ENCODE measurements at places on chromosomes 7 and 10.

GRCh38 chr10:111151595-111152307, 74.9 kb downstream of the ADRA2A start:
- DNase-seq: no peak

DNA sequence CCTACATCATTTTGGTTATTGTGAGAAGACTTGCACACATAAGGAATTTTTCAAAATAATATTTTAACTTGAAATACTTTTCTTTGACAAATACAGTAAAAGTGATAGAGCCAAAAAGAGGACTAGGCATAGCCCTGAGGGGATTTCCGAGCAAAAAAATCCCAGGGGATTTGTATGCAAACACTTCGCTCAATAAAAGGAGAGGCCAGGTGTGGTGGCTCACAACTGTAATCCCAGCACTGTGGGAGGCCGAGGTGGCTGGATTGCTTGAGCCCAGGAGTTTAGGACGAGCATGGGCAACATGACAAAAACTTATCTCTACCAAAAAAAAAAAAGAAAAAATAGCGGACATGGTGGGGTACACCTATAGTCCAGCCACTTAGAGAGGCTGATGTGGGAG, 193.0 kb downstream of the PCDH15 start:
- DNase-seq: no peak

DNA sequence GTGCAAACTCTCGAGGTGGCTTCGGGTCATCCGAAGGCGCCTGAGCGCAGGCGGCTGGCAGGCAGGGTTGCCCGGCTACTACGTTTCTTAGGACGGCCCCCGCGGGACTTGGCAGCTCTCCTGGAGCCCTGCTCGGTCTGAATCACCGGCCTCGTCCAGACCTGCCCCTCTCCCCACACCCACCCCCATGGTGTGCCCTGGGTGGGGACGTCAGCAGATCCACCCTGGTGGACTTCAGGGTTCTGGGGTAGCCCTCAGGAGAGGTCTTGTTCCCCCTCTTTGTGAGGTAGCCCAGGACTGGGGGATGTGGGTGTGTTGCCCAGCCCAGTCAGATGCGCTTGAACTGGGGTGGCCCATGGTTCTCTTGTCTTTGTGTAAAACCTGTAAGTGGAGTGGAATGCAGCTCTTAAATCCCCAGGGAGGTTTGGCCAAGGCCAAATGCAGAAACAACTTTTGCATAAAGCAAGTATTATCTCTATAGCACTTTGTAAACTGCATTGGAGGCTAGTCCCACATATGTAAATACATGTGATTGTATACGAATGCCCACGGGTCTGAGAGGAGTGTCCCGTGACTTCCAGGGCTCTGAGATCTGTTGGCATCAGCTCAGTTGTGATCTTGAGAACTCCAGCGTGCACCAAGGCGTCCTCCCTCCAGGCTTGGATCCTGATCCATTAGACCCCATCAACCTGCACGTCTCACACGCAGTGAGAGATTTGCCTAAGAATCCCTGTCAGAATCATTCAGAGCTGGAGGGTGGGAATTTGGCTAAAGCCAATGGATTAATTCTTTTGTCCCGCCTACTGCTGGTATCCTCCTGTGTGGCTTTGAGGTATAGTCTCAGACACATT, 1.8 kb downstream of the PFKFB3 start:
- no peak for DNase-seq

DNA sequence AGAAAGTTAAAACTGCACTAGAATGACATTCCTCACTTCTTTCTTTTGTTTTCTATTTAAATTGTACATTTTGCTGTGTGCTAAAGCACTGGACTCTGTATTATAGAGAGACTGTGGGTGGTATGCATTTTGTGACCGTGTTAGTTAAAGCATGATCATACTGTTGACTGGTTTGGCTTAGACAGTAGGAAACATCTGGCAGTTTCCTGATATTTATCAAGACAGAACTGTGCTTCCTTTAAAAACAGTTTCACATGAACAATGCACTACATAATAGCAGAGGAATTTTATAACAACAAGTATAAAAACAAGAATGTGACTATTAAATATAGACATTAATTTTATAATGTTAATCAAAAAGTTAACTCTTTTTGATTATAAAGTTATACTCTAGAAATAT, 23.1 kb downstream of the GNG11 start:
- no peak for DNase-seq

DNA sequence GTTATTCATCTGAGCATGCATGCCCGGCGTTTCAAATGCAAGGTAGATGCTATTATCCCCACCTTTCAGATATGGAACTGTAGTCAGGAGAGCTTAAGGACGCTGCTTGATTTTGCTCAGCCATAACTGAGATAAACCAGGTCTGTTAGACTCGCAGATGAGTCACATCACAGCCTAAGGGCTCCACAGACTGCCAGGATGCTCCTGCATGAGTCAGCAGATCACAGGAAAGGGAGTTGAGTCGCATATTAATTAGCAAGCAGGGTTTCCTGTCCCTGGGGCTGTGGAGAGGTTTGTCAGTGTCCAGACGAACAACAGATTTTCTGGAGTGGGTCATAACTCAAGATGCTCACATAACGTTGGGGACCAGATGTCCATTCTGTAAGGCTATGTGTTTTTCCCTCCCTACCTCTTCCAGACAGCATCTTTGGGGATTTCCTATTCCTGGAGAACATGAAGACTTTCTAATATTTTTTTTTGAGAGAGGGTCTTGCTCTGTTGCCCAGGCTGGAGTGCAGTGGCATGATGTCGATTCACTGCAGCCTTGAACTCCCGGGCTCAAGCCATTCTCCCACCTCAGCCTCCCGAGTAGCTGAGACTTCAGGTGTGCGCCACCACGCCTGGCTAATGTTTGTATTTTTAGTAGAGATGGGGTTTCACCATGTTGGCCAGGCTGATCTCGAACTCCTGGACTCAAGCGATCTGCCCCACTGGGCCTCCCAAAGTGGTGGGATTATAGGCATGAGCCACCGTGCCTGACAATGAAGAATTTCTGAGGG, 36.7 kb downstream of the PFKFB3 start:
- DNase-seq: peak; percentile 38

DNA sequence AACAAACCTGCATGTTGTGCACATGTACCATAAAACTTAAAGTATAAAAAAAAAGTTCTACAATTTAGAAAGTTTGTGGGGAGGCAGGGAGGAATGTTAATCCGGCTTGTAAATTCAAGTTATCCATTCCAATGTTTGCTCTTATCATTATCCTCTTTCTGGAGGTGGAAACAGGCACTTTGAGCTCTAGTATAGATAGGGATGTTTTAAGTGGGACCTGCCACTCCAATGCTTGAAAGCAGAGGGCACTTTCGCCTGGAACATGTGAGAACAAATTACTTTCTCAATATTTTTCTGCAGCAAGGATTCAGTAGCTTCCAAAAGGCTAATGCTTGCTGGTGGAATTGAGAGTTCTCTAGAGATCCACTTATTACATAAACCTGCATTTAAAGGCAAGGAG, 45.6 kb downstream of the FEZF1 start:
- DNase-seq: no peak

- DNase-seq: no peak
Measured at GRCh38 chr10:79038841-79039201, 29.9 kb upstream of the ZMIZ1 start.

GRCh38 chr10:61751599-61751998, 88.9 kb downstream of the CABCOCO1 start:
- no peak for DNase-seq

GRCh38 chr7:131057794-131058070, 269.9 kb upstream of the MKLN1 start:
- DNase-seq: no peak

- no peak for DNase-seq
Measured at GRCh38 chr10:44990302-44990655, 10.4 kb upstream of the ZNF22 start.

GRCh38 chr7:141055146-141055545, 18.7 kb upstream of the TMEM178B start:
- DNase-seq: no peak

- DNase-seq: no peak
Measured at GRCh38 chr10:108051218-108051617, 886.7 kb upstream of the SORCS1 start.

GRCh38 chr7:31234836-31235605, 105.5 kb downstream of the NEUROD6 start:
- no peak for DNase-seq

- no peak for DNase-seq
Measured at GRCh38 chr10:123149568-123150270, 1.8 kb downstream of the HMX2 start.

GRCh38 chr10:128211064-128211504, 84.9 kb upstream of the MKI67 start:
- DNase-seq: no peak

GRCh38 chr7:92682903-92683539, 92.8 kb upstream of the FAM133B start:
- no peak for DNase-seq

GRCh38 chr7:4790078-4790465, 14.6 kb downstream of the AP5Z1 start:
- no peak for DNase-seq

GRCh38 chr7:72190146-72190545, 222.0 kb downstream of the CALN1 start:
- no peak for DNase-seq

DNA sequence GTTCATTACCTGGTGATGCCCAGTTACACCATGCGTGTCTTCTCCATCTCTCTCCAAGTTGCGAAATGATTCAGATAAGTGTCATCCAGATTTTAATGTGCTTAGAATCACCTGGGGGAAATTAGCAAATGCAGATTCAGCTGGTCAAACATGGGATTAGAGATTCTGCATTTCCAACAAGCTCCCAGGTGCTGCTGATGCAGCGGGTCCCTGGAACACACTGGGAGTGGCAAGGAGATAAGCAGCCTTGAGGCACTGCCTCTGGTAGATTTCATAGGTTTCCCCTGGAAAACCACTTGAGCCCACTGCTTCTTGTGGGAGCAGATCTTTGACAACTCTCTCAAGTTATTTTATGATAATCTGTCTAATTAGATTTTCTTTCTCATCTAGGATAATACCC, 196.0 kb upstream of the C7orf33 start:
- DNase-seq: no peak

GRCh38 chr7:128402356-128402755, 7.4 kb downstream of the IMPDH1 start:
- DNase-seq: no peak

DNA sequence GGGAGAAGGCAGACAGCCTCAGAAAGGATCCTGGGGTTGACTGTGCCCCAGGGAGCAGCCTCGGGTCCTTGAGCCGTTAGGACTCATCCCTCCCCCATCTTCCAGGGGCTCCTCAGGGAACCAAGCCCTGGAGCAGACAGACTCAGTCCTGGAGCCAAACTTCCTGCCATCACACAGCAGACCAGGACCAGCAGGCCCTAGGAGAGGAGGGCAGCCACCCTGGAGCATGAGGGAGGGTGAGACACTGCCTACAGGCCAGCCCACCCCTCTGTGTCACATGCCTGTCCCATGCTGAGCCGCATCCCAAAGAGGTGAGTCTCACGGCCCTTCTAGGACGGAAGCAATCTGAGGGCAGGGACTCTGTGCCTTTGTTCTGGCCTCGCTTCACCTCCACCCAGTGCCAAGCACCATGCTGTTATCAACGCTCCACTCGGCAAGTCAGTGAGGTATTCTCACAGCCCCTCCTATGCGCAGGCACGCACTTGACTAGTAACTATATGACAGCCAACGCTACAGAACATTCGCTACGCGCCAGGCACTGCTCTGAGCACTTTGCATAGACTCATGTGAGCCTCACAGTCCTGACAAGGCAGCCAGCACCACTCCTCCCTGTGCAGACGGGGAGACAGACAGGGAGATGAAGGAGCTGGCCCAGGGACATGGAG, 19.1 kb downstream of the MAD1L1 start:
- no peak for DNase-seq

DNA sequence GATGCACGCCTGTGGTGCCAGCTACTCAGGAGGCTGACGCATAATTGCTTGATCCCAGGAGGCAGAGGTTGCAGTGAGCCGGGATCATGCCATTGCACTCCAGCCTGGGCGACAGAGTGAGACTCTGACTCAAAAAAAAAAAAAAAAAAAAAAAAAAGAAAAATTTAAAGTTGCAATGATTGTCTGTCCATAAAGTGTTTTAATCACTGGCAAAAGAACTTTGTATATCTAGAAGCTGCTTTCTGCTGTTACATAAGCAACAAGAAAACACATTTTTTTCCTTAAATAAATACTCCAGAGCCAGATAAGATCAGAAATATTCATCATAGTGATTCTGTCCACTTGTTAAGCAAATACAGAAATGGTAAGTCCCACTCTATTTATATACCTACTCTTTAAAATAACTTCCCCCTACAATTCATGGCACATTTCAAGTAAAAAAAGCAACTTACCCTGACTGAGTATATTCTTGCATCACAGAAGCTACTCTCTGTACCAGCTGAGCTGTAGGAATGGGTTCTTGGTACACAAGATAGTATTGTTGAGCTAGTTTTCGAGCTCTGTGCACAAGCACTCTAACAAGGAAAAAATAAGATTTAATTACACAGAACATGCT, 7.6 kb downstream of the PSMA2 start:
- DNase-seq: no peak

- no peak for DNase-seq
Measured at GRCh38 chr7:93364806-93365205, 132.6 kb downstream of the VPS50 start.

DNA sequence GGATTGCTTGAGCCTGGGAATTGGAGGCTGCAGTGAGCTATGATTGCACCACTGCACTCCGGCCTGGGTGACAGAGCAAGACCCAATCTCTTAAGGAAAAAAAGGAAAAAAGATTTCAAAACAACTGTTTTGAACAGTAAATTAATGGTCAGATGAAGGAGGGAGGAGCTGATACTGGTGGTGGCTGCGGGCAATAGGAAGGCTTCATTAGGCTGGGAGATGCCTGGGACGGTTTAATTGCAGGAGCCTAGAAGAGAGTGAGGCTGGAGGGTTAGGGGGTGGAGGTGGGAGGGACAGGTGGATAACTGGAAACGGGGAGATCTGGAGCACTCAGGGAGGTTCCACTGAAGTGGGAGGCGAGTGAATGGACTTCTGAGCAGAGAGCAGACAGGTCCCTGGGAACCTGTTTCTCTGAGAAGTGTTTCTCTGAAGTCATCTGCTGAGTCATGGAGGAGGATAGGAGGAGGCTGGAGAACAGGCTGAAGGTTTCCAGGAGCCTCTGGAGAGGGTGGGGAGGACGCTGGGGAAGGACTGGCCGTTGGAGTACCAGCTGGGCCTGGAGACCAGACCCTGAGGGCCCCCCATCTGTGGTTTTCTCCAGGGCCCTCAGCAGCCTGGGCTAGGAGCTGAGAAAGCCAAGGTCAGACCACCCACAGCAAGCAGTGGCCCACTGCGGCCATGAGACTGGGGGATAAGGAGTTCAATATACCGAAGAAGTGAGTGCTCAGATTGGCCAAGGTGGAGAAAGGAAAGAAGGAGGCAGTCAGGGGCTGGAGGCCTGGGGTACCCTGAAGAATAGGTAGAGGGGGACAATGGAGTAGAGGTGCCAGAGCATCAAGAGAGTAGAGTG, 14.4 kb upstream of the YWHAG start:
- no peak for DNase-seq

- no peak for DNase-seq
Measured at GRCh38 chr10:63759335-63759734, 238.1 kb downstream of the REEP3 start.

All from stimulated activated CD8-positive, alpha-beta memory T cell treated with anti-CD3 and anti-CD28 coated beads, Interleukin-4, amount 100 ng/mL, for 1 hour (primary cell).